ENCODE measurements at places on chromosomes 3 and 15. TPM values are rescaled to one million over a fixed set of nuclear protein-coding genes. Genes with fewer than 3 reads are reported as not detected.
A peak's percentile ranks its signal among the peaks of the same experiment; 100 is the strongest.

SLC12A1 gene
- total RNA-seq = not detected

OCA2 gene
- total RNA-seq = not detected

DNA sequence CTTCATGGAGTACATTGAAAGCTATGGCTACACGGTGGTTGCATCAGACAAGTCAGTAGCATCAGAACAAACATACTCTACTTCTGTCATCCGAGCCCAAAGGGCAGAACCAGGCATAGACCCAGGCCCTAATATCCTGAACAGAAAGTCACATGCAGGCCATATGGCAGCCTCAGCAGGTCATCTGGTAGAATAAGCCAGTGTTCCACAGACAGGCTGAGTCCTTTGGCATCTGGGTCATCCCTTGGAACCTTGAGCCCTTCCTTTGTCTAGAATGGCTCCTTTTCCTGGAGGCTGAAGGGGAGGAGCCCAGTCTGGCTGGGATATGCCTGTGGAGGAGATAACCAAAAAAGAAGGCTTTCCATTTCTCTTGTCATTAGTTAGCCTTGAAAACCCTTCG, 29.2 kb downstream of the SEMA6D start:
- no peaks in the 10 kb centered on the region for H3K36me3 ChIP-seq
- DNase-seq = no peak
- no peaks in the 10 kb centered on the region for H3K27me3 ChIP-seq
- no peak overlapping the region for H3K27ac ChIP-seq
- no peak overlapping the region for H3K4me3 ChIP-seq

- H3K36me3 ChIP-seq = no peaks in the 10 kb centered on the region
- no peak overlapping the region for H3K27ac ChIP-seq
- H3K4me1 ChIP-seq = no peaks in the 10 kb centered on the region
- DNase-seq = no peak
- no peaks in the 10 kb centered on the region for H3K27me3 ChIP-seq
- H3K4me3 ChIP-seq = no peak overlapping the region
Observed at GRCh38 chr3:52399593-52399992, 45.3 kb downstream of the SEMA3G start.

- H3K4me3 ChIP-seq = no peak overlapping the region
- no peaks in the 10 kb centered on the region for H3K36me3 ChIP-seq
- no peak overlapping the region for H3K27ac ChIP-seq
- DNase-seq = no peak
- H3K4me1 ChIP-seq = no peaks in the 10 kb centered on the region
Observed at GRCh38 chr3:182405759-182406158, 387.5 kb upstream of the ATP11B start.

DNA sequence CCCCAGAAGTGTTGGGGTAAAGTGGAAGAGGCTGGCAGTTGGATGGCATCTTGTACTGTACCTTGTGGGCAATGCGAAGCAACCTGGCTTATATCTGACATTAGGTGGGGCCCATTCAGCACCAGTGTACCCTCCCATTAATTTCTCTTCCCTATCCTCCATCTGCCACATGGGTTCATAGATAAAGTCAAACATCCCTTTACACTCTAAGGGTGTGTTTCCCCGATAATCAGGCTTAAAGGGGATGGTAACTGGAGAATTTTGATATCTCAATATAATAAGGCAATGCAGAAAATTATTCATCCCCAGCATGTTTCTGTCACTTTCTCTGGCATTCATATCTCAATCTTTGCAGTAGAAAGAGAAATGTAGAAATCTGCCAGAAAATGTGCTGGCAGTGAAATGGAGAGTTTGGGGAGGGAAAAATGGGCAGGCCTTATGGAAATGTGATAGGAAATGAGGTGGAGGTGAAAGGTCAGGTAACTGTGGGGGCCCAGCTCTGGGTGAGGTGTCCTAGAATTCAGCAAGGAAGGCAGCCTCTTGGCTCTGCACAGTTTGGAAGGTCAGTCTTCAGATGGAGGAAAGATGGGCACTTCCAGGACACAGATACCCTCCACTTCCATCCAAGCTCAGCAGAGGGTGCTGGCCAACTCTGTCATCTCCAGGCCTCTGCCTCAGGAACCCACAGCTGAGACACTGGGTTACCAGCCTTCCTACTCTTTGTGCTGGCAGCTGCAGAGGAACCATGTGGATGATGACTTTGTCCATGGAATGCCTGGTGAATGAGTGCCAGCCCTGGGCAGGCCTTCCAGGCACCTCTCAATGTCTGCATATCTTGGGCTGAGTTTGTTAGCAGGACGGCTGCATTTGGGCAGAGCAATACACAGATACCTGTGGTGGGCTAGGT, 325.9 kb upstream of the CTDSPL start:
- no peaks in the 10 kb centered on the region for H3K4me1 ChIP-seq
- H3K36me3 ChIP-seq = no peaks in the 10 kb centered on the region
- H3K27me3 ChIP-seq = no peaks in the 10 kb centered on the region
- H3K4me3 ChIP-seq = no peak overlapping the region
- no peak for DNase-seq
- H3K27ac ChIP-seq = no peak overlapping the region

- peaks cover 6% of the 10 kb centered on the region for H3K4me1 ChIP-seq
- no peaks in the 10 kb centered on the region for H3K27me3 ChIP-seq
- no peaks in the 10 kb centered on the region for H3K36me3 ChIP-seq
- peak overlapping the region; percentile 63 for H3K27ac ChIP-seq
Observed at GRCh38 chr3:48999085-48999858, 7.9 kb upstream of the WDR6 start.

NUP210 gene
- total RNA-seq = 138 TPM

TARS3 gene
- total RNA-seq = 14.2 TPM

Measured in activated T-cell treated with anti-CD3 and anti-CD28 coated beads, Interleukin-2, amount 50 U/mL, for 72 hours (primary cell).